ENCODE measurements at places on chromosomes 7 and 10.

GRCh38 chr10:113735913-113736312 is 15.6 kb upstream of the PLEKHS1 start:
- no peak for DNase-seq

- no peak for DNase-seq
These were observed 43.4 kb upstream of the SLF2 start for GRCh38 chr10:100869399-100869798.

DNA sequence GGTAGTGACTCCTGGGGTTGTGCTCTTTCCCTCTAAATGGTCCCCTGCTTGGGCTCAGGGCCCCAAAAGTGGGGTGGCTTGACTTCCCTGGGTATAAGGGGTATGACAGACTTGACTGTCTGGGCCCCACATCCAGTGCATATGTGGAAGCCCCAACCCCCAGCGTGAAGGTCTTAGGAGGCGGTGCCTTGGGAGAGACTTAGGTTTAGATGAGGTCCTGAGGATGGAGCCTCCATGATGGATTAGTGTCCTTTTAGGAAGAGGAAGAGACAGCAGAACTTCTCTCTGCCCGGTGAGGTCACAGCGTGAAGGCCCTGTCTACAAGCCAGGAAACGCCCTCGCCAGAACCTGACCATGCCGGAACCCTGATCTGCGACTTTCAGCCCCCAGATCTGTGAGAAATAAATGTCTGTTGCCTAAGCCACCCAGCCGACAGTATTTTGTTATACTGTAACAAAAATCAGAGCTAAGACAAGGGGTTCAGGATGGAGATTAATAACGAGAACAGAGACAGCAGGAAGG is 23.8 kb downstream of the PODXL start:
- DNase-seq: no peak

DNA sequence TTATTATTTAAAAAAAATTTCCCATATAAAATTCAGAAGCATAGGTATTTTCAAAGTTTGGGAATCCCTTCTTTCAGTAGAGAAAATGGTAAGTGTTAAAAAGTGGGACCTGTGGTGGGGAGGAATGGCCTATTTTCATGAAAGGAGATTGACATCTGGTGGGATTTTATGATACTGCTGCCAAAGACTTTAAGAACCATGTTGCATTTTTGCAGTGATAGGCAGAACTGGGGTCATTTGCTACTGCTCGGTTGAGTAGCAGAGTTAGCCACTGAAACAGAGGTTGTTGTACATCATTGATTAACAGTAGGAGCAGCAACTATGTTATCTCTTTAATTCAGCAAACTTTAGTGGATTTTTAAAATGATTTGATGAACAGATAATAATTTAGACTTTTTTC is 4.4 kb downstream of the BICC1 start:
- DNase-seq: no peak

DNA sequence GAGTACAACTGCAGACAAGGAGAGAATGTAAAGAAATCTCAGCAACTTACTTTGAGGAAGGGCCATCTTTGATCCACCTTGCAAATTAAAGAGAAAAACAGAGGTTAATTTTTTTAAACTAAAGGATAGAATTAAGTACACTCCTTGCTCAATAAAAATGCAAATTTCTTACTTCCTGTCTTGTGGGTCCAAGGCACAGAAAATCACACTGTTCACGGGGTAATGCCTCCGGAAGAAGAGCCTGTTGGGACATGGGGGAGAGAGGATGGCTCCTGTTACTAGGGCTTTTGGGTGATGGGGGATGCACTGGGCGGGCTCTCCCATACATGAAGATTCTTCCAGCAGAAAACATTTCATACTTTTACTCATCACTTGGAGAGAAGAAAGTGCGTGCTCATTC is 301.8 kb downstream of the TNS3 start:
- DNase-seq: no peak

- DNase-seq: no peak
These were observed 26.1 kb downstream of the IFIT5 start for GRCh38 chr10:89440226-89441009.

- DNase-seq: no peak
These were observed 238.9 kb upstream of the CTBP2 start for GRCh38 chr10:125399289-125399688.

- DNase-seq: no peak
These were observed 131.8 kb upstream of the GHITM start for GRCh38 chr10:84007482-84007881.

DNA sequence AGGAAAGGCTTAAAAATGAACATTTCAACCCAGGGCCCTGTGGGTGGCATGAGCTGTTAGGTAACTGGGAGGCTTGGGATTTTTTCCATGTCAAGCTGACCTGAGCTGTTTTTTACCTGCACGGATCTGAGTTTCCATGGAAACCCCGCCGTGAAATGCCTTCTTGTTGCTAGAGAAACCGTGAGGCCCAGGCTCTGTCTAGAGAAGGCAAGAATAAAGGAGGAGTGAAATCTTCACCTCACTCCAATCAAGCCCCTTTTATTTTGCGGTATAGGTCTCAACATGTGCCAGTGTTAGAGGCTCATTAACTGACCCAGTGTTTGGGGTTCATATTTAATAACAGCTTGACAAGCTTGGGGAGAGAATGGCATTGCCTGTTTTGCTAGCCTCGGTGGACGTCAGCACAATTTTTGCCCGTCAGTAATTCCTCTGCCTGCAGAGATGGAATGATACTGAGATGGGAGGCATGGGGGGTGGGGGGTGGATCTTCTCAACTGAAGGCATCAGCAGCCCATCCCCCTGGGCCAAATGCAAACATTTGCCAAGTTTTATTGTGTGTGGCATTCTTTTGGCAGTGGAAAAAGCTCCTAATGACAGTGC is 48.9 kb upstream of the PDCD4 start:
- DNase-seq: no peak

GRCh38 chr10:131692176-131692575 is 208.6 kb upstream of the PPP2R2D start:
- DNase-seq: no peak

DNA sequence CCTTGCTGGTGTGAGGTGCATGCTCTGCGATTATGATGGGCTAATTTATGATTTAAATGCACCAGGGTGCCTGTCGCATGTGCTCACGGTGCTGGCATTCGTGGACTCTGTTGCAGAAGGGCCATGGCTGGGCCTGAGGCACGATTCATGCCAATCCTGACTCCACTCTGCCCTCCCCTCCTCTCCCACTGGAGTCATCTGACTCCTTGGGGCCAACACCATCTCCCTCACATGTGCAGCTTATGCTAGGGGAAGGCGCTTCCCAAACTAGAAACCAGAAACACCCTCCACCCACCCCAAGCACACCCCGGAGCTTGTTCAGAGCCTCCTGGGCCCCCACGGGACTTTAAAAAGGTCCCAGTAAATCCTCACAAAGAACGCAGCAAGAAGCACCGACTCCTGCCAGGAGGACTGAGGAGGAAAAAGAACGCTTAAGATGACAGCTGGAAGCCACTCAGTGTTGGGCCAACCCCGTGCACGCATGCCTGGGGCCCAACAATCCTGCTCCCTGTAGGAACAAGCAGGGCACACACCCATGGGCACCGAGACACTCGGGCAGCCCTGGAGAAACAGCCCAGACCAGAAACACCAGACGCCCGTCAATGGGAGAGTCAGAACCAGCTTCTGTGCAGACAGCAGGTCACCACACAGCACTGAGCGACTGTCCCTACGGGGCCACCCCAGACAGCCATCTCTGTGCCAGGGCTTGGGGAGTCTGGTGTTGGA is 14.1 kb downstream of the BRI3 start:
- no peak for DNase-seq

- peak; percentile 18 for DNase-seq
These were observed 45.4 kb downstream of the SLC13A1 start for GRCh38 chr7:123154231-123154860.

DNA sequence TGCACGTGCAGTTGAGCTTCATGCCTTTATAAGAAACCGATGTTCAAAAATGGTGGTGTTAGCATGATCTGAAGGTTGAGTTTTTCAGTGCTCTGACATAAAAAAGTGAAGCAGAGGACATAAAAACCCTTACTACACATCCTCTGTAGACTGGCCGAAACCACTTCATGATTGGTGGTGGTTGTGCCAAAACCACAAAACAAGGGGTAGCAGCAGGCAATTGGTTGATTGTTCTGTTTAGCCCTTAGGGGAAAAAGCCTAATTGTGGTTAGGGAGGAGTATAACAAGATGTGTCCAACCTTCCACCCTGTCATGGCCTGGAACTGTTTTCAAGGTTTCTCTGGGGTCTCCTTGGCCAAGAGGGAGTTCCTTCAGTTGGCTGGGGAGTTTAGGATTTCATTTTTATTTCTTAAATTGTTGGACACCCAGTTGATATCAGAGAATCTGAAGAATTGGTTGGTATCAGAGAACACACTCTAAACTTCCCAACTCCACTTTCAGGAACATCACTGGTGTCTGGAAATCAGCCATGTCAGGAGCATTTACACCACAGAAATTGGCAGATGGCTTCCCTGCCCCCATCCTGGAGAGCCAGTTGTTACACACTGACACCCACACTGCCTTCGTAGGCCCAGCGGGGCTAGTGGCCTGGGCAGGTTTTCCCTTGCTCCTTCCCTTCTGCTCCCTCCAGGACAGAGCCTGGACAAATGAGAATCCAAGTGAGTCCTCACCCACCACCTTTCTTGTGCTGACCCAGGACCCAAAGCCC is 18.8 kb downstream of the MRPS24 start:
- DNase-seq: no peak

GRCh38 chr7:134780166-134780828 is 863 bp downstream of the CALD1 start:
- no peak for DNase-seq

GRCh38 chr10:21888959-21889358 is 114.6 kb downstream of the DNAJC1 start:
- DNase-seq: no peak

DNA sequence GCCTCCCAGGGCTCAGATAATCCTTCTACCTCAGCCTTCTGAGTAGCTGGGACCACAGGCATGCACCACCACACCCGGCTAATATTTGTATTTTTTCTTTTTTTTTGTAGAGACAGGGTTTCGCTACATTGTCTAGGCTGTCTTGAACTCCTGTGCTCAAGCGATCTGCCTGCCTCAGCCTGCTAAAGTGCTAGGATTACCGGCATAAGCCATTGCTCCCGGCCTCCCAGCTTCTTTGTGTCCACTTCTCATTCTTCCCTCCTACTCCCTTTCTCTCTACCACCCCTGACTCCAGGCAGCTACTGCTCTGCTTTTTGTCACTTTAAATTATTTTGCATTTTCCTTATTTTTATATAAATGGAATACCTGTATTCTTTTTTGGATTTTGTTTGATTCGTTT is 83.4 kb downstream of the PALS2 start:
- no peak for DNase-seq

GRCh38 chr10:46019177-46019528 is 11.3 kb downstream of the NCOA4 start:
- DNase-seq: no peak

- DNase-seq: no peak
These were observed 52.9 kb downstream of the CYP26A1 start for GRCh38 chr10:93126483-93127052.

DNA sequence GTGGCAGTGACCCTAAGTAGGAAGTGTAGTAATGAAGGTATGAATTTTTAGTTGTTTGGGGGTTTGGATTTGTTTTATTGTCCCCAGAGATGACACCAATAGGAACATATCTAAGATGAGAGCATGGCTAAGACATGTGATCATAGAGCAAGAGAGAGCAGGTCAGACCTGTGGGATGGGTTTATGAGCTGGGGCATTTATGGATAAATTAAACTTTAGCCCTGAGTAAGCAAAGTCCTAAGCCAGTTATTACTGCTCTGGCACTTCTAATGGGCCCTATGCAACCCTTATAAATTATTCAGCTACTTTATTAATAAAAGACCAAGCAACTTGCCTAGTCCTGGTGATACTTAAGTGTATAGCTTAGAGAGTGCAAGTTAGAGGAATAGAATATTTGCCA is 85.1 kb downstream of the LRRC4 start:
- DNase-seq: no peak

- DNase-seq: no peak
These were observed 184.7 kb upstream of the PCDH15 start for GRCh38 chr10:54985732-54986131.

- DNase-seq: no peak
These were observed 77.7 kb downstream of the TFEC start for GRCh38 chr7:115952832-115953231.

- DNase-seq: no peak
These were observed 217.5 kb downstream of the POLR1F start for GRCh38 chr7:19491371-19491770.

DNA sequence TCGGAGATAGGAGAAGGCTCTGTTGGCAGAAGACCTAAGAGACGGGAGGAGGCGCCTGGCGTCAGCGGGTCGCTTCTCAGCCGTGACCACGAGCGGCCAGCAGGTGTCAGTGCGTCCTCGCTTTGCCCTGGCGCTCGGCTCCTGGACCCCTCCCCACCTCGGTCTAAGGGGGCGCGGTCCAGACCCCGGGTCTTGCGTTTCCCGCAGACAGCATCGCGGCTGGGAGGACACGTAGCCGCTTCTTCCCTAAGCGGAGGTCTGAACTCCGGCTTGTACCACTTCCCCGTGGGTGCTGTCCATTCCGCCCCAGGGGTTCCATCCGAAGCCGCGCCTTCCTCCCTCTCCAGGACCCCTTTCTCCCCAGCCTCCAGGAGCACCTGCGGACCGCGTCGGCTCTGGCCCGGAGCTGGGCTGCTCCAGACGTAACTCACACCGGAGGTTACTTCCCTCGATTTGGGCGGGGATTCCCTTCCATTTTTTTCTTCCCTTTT is 593 bp upstream of the ADRA2A start:
- peak; percentile 28 for DNase-seq

DNA sequence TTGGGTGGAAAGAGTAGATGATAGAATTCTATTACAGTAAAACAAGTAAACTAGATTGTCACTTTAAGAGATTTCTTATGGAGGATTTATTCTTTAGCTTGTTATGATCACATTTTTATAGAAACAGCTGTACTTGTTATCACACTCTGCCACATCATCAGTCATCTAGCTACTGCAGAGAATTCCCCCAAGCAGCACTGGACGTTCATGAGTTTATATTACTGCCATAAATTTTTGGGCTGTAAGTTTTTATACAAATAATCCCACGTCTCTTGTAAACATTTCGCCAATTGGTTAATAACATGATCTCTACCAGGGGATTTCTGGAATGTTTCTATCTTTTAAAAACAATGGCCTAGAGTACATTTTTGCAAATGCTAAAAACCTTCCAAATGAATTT is 238.8 kb downstream of the POLR1F start:
- DNase-seq: no peak

GRCh38 chr10:44913350-44914081 is 2.4 kb downstream of the TMEM72 start:
- DNase-seq: no peak

GRCh38 chr7:1888425-1888824 is 218.3 kb downstream of the ELFN1 start:
- DNase-seq: no peak

DNA sequence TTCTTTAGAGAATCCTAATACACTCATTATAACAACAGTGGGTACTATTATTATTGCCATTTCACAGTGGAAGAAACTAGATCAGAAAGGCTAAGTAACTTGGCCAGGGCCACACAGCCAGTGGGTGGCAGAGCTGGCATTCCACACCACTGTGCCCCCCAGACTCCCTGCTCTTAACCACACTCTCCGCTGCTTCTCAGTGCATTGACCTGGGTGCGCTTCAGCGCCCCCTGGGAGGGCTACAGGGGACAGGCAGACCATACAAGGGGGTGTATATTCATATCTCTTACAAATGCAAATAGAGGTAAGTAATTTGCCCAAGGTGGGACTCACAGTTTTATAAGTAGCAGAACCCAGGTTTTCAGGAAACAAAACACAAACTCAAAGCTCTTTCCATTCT is 77.0 kb upstream of the NMT2 start:
- no peak for DNase-seq
